ENCODE measurements at places on chromosomes 4 and X.

DNA sequence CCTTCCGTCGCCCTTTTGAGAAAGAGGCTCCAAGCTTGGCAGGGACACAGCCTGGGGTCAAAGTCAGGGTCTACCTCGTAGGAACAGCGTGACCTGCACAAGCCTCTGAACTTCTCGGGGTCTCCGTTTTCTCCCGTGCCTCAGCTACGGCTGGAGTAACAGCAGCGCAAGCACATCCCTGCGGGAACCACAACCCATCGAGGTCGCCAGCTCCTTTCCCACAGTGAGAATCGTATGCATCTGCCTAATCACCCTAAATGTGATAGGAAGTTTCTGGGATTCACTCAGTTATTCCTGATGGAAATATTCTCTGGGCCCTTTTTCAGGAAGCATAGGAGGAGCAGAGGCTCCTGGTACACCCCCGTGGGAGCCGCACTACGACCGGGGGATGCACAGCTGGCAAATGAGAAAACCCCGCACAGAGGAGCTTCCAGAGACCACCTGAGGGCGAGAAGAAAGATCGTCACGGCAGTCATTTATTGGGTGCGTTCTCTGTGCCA lies 24.7 kb downstream of the PPP2R2C start:
- no peak for DNase-seq

DNA sequence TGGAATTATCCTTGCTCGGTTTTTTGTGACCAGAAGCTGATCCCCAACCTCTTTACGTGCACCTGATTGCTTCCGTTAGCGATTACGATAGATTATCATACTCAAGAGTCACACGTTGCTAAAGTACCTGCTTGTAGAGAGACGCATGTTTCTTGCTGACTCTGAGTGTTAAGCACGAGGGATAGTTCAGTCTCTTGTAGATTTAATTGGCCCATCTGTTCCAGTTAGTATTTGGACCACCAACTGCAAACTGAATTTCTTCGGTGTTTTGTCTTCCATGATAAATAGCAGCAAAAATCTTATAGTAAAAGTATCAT lies 516 bp upstream of the COX18 start:
- DNase-seq: no peak

GRCh38 chr4:165380805-165381204 lies 2.0 kb downstream of the CPE start:
- no peak for DNase-seq

- DNase-seq: no peak
Measured at GRCh38 chr4:78706302-78706701, 69.8 kb upstream of the BMP2K start.

GRCh38 chrX:122441451-122441850 lies 742.6 kb upstream of the GRIA3 start:
- no peak for DNase-seq

DNA sequence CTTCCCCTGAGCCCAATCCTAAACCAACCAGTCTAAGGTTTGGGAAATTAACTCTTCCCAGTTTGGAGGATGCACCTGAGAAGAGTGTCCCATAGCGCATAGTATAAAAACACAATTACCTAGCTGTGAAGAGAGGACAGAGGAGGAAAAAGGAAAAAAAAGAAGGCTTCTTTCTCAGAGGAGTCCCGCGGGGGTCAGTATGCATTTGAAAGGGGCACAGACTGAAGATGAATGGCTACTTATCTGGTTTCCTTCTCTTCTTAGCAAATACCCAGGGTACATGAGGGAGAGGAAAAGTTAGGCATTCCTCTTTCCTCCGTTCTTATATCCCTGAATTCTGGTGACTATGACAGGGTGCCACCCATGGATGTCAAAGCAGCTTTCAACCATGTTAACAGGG lies 96.9 kb downstream of the TMEM47 start:
- no peak for DNase-seq

DNA sequence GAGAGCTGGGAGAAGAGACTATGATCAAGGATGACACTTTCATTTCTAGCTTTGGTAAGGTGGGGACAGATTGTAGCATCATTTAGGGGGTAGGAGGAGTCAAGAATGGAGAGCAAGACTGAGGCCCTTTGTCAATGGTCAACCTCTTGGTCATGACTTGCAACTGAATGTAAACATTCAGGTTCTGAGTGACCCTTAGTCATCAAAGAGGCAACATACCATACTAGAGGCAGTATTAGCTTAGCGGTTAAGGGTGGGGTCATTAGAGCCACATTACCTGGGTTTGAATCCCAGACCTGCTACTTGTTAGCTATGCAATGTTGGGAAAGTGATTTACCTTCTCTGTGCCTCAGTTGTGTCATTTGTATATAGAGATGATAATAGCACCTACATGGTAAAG lies 76.5 kb downstream of the MED28 start:
- no peak for DNase-seq

GRCh38 chrX:151750511-151750910 lies 16.0 kb downstream of the CNGA2 start:
- DNase-seq: no peak
